ENCODE measurements at places on chromosomes 12 and 14.

GRCh38 chr12:7302266-7302986 lies 1.4 kb upstream of the ACSM4 start:
- DNase-seq, result no peak

DNA sequence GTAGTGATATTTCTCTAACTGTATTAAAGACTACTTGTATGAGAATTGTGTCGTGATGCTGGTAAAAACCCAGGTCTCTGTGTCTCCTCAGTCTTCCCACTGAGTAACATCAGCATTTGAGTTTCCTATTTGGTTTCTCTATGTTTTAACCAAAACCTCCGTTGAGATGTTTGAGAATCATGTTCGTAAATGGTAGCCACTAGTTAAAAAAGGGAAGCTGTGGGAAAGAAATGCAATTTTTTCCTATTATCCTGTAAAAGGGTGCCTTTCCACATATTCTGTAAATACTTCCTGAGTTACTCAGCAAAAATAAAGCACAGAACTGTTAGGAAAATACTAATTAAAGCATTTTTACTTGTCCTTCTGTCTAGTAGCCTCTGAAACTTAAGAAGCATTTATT lies 7.0 kb downstream of the CLEC1B start:
- DNase-seq, result no peak

- DNase-seq, result no peak
Measured at GRCh38 chr12:103865151-103865730, 24.2 kb upstream of the NT5DC3 start.

DNA sequence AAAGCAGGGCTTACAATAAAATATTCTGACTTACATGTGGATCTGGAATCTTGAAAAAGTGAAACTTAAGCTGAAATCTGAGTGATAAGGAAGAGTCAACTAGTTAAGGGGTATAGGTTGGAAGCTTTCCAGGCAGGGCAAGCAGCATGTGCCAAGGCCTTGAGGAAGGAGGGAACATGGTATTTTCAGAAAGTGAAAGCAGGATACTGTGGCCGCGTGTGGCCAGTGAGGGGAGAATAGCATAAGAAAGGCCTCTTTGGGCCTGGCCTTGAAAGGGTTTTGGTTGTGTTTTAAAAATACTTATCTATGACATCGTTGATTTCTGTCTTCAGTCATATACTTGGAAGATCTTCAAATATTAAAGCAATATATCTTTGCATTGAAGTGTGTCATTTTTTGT lies 213.4 kb downstream of the AKAP6 start:
- no peak for DNase-seq

DNA sequence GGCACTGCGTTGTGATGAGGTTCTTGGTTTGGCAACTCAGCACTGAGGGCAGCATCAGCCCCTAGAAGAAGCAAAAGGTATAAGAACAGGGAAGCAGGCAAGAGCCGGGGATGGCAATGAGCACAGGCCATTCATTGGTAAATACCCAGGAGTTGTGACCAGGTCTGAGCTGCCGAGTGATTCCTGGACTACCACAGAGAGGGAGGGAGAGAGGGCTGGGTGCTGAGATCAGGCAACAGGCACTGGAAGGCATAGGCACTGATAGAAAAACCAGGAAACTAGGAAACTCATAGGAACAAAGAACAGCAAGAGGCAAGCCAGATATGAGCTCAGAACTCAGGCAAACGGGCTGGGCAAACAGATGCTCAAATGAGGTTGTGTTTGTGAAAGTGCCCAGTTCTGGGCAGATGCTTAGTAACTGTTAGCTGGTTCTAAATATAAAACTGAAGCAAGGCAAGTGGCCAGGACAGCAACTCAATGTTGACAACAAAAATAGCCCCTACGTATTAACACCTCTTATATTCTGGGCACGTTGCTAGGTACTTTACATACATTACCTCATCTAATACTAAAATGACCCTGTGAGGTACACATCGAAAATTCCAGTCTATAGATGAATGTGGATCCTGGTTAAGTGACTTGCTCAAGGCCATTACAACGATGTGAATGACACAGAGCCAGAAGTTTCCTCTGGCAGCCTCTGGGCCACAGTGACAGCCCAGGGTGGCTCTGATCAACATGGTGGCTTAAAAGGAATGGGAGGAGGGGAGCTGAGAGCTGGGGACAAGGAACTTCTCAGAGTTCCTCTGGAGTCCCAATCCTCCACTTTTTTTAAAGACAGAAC lies 121.1 kb downstream of the PRMT8 start:
- no peak for DNase-seq

DNA sequence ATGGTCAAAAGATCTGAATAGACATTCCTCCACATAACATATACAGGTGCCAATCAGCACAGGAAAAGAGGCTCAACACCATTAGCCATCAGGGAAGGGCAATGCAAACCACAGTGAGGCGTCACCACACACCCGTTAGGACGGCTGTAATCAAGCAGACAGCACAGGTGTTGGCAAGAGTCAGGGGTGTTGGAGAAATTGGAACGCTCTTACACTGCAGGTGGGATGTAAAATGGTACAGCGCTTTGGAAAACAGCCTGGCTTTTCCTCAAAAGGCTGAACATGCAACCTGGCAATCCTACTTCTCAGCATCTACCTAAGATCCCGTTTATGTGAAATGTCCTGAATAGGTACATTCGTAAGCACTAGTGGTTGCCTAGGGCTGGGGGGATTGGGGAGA lies 21.5 kb upstream of the MMP17 start:
- DNase-seq, result no peak

GRCh38 chr14:86203843-86204242 lies 673.9 kb downstream of the FLRT2 start:
- no peak for DNase-seq

- no peak for DNase-seq
Measured at GRCh38 chr12:47149146-47149545, 69.4 kb upstream of the AMIGO2 start.

GRCh38 chr14:54085232-54085761 lies 128.7 kb upstream of the BMP4 start:
- no peak for DNase-seq

- no peak for DNase-seq
Measured at GRCh38 chr14:95157048-95157326, 342 bp downstream of the DICER1 start.

GRCh38 chr12:117273091-117273490 lies 82.8 kb upstream of the FBXO21 start:
- no peak for DNase-seq

DNA sequence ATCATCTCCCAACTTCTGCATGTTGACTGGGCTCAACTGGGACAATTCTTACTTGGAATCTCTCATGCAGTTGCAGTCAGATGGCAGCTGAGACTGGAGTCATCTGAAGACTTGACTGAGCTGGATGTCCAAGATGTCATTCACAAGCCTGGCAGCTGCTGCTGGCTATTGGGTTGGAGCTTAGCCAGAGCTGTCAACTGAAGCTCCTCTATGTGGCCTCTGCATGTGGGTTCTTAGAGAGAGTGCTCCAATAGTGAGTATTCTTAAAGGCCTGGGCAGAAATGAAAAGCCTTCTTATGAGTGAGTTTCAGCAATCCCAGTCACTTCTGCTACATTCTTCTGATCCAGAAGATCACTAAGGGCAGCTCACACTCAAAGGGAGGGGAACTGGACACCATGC lies 440.9 kb downstream of the LRIG3 start:
- DNase-seq, result no peak

DNA sequence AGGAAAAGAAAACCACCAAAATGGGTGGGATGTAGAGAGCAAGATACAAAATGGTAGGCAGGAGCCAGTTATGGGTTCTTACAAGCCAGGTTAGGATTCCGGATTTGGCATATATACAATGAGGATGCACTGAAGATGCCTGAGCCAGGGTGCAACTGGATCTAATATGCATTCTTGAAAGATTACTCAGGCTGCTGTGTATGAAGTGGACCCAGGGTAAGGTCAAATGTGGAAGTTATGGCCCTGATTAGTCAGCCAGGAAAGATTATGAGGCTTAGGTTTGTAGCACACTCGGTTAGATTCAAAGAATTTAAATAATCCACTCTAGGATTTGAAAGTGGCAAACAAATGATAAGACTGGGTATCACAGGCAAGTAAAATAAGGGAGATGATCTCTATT lies 1750.7 kb upstream of the FLRT2 start:
- DNase-seq, result no peak

DNA sequence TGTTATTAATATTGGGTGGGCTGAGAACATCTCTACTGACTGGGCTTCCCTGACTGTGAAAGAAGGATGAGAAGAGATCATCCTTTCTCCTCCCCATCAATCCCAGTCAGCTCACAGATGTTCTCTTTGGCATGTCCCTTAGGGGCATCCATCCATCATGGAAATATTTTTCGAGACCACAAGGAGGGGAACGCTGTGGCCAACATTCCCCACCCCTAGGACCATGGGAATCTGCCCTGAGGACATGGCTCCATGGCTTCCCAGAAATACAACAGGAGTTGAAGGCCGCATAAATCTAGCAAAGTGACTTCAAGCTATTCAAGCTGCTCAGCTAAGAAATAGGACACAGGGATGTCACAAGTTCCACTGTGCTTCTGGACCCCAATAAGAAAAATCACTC lies 456.8 kb downstream of the MED13L start:
- no peak for DNase-seq

Data from activated naive CD4-positive, alpha-beta T cell treated with anti-CD3 and anti-CD28 coated beads, Interleukin-2, amount 50 U/mL, for 16 hours (primary cell).